ENCODE measurements at places on chromosomes 3 and 15.

- H3K4me1 ChIP-seq, result no peaks in the 10 kb centered on the region
- no peak overlapping the region for H3K27ac ChIP-seq
- no peak overlapping the region for H3K4me3 ChIP-seq
- H3K27me3 ChIP-seq, result peaks cover 21% of the 10 kb centered on the region
- no peaks in the 10 kb centered on the region for H3K36me3 ChIP-seq
Observed at GRCh38 chr3:133023362-133023761, 14.8 kb upstream of the TMEM108 start.

DNA sequence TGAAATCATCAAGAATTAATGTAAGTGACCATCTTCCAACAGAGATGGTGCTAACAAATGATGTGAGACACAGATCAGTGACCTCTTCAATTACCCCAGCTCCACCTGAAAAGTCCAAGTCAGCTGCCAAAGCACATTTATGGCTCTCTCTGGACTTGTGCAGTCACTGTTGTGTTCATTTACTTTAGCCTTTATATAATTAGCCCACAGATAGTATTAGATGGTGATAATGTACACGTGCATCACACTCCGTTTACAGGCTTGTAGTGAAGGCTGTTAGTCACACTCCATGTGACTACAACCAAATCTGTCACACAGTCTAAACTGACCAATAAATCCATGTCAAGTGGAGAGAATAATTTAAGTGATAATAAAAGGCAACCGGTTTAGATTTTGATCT is 331.5 kb upstream of the IL12A start:
- no peaks in the 10 kb centered on the region for H3K27me3 ChIP-seq
- no peak for DNase-seq
- no peak overlapping the region for H3K4me3 ChIP-seq
- H3K27ac ChIP-seq, result no peak overlapping the region
- no peaks in the 10 kb centered on the region for H3K4me1 ChIP-seq

DNA sequence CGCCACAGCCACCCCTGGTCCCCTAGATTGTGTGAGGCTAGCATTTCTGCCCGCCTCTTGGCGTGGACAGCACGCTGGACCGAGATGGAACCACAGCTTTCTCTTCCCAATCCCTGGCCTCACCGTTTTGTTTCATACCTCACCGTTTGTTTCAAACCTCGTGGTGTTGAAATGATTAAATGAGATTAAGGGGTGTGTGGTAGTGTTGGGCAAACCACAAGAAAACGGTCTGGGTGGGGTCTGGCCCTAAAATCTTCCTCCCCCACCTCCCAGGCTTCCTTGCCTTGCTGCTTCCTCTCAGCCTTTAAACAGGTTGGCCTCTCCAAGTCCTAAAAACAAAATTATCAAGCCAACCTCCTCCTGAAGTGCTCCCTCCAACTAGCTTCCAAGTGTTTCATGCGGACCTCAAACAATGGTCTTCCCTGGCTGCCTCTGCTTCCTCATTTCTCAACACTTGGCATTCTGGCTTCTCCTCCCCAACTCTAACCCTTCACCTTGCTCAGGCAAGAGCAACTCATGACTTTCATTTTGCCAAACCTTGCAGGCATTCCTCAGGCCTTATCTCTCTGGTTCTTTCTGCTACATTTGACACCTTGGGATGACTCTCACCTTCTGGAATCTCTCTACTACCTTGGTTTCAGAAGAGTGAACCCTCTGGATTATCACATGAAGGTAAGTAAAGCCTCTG is 1.4 kb upstream of the ATP13A3 start:
- H3K4me1 ChIP-seq, result peaks cover 60% of the 10 kb centered on the region
- H3K27me3 ChIP-seq, result no peaks in the 10 kb centered on the region
- DNase-seq, result no peak
- H3K36me3 ChIP-seq, result peaks cover 3% of the 10 kb centered on the region
- H3K4me3 ChIP-seq, result peak overlapping the region; percentile 96
- peak overlapping the region; percentile 75 for H3K27ac ChIP-seq

- no peaks in the 10 kb centered on the region for H3K4me1 ChIP-seq
- no peak overlapping the region for H3K4me3 ChIP-seq
- H3K27ac ChIP-seq, result no peak overlapping the region
- DNase-seq, result no peak
- H3K36me3 ChIP-seq, result no peaks in the 10 kb centered on the region
Observed at GRCh38 chr3:89300526-89300925, 193.1 kb downstream of the EPHA3 start.

- no peak for DNase-seq
- H3K36me3 ChIP-seq, result peaks cover 10% of the 10 kb centered on the region
- no peak overlapping the region for H3K27ac ChIP-seq
- H3K27me3 ChIP-seq, result no peaks in the 10 kb centered on the region
- no peaks in the 10 kb centered on the region for H3K4me1 ChIP-seq
Observed at GRCh38 chr3:53226841-53227407, 28.9 kb downstream of the TKT start.

DNA sequence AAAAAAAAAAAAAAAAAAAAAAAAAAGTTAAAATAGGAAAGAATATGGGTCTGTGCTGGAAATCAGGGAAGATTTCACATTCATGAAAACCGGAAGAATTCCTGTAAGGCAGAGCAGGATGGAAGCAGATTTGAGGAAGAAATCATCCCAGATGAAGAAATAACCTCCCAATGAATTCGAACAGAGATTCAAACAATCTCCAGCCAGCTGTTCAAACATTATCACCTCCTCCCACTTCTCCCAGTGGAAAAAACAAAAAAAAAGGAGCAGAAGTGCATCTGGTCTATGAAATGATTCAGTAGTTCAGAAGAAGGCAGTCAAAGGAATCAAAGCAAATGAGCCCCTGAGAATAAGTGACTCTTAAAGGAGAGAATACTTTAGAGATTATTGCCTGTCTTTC is 33.1 kb downstream of the CP start:
- no peaks in the 10 kb centered on the region for H3K27me3 ChIP-seq
- no peak overlapping the region for H3K27ac ChIP-seq
- DNase-seq, result no peak
- no peak overlapping the region for H3K4me3 ChIP-seq
- peaks cover 2% of the 10 kb centered on the region for H3K36me3 ChIP-seq

DNA sequence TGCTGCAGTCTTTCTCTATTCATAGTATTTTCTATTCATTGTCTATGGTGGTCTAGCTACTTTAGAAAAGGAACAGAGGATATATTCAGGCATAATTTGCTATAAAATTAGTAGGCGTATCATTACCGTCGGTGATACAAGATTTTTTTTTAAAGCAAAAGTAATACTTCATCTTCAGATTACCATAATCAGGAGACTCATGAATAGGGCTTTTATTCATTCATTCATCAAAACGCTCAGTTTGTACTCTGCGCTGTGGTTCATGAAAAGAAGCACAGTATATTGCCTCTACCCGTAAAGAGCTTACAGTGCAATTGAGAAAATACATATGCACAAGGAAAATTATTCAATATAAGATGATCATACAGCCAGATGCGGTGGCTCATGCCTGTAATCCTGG is 136.7 kb upstream of the CHRM5 start:
- no peak for DNase-seq
- peaks cover 7% of the 10 kb centered on the region for H3K27me3 ChIP-seq
- H3K4me3 ChIP-seq, result no peak overlapping the region
- H3K36me3 ChIP-seq, result no peaks in the 10 kb centered on the region
- H3K4me1 ChIP-seq, result no peaks in the 10 kb centered on the region
- no peak overlapping the region for H3K27ac ChIP-seq

DNA sequence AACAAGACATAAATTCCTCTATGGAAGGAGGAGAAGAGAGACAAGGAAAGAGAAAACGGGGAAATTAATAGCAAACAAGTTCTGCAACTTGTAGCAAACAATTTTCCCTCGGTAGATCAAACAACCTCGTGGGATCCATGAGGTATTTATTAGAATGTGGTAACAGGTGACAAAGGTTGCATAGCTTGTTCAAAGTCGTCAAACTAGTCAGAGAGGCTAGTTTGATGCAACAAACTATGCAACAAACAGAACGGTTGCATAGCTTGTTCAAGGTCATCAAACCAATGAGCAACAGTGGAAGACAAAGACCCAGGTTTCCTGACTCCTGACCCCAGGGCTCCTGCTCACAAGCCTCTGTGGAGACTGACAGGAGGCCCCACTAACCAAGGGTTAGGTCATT is 20.7 kb downstream of the MB21D2 start:
- H3K27me3 ChIP-seq, result no peaks in the 10 kb centered on the region
- H3K27ac ChIP-seq, result no peak overlapping the region
- peaks cover 44% of the 10 kb centered on the region for H3K4me1 ChIP-seq

DNA sequence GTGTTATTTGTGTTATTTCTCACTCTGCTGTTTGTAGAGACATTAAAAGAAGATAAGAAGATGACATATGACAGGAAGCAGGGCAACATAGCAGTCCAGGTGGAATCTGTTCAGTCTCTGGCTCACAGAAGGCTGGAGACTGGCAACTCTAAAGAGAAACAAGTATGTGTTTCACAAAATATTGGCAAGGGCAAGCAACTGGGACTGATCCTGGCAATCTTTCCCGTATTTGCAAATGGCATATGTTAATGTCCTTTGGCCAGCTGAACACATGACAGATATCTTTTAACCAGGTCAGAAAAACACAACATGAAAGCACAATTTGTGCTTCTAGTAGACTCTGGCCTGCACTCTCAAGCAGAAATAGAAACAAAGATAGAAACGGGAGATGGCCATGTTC is 1354.1 kb upstream of the EPHA6 start:
- no peak for DNase-seq
- no peaks in the 10 kb centered on the region for H3K27me3 ChIP-seq

- no peak for DNase-seq
- no peaks in the 10 kb centered on the region for H3K27me3 ChIP-seq
- no peak overlapping the region for H3K27ac ChIP-seq
- H3K36me3 ChIP-seq, result peaks cover 4% of the 10 kb centered on the region
Observed at GRCh38 chr3:40502034-40502433, 3.8 kb upstream of the ZNF620 start.

- peak; percentile 75 for DNase-seq
- peaks cover 21% of the 10 kb centered on the region for H3K36me3 ChIP-seq
- H3K4me1 ChIP-seq, result peaks cover 3% of the 10 kb centered on the region
- H3K4me3 ChIP-seq, result no peak overlapping the region
Observed at GRCh38 chr3:49703443-49703927, 14.1 kb downstream of the RNF123 start.

- no peaks in the 10 kb centered on the region for H3K36me3 ChIP-seq
- no peak overlapping the region for H3K27ac ChIP-seq
- no peaks in the 10 kb centered on the region for H3K27me3 ChIP-seq
- peak; percentile 64 for DNase-seq
- H3K4me1 ChIP-seq, result peaks cover 5% of the 10 kb centered on the region
Observed at GRCh38 chr3:141454906-141455602, 31.8 kb upstream of the RASA2 start.

DNA sequence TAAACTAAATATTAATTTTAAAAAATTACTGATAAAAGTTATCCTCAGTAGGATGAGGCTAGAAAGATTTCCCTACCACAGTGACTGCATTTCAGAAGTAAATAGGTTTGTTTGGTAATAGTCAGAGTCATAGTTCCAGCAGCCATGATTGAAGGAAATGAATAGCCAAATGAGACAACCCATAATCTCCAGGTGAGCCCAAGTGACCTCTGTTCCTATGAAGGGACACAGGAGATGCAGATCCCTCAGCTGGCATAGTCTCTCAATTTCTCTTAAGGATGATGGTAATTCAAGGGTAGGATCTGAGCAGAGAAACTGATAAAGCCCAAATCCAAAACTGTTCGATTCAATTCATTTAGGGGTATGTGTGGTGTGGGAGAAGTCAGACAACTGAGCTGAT is 461.8 kb downstream of the RAP2B start:
- DNase-seq, result no peak
- H3K27ac ChIP-seq, result peak overlapping the region; percentile 66
- H3K4me3 ChIP-seq, result peak overlapping the region; percentile 42
- H3K27me3 ChIP-seq, result no peaks in the 10 kb centered on the region
- H3K4me1 ChIP-seq, result peaks cover 52% of the 10 kb centered on the region

GRCh38 chr3:157913741-157914150 is 192.5 kb downstream of the SHOX2 start:
- no peak overlapping the region for H3K27ac ChIP-seq
- H3K4me3 ChIP-seq, result no peak overlapping the region
- DNase-seq, result no peak
- no peaks in the 10 kb centered on the region for H3K36me3 ChIP-seq

GRCh38 chr3:52259035-52259434 is 13.5 kb downstream of the PPM1M start:
- peaks cover 67% of the 10 kb centered on the region for H3K36me3 ChIP-seq
- H3K4me1 ChIP-seq, result peaks cover 99% of the 10 kb centered on the region
- no peak overlapping the region for H3K4me3 ChIP-seq
- no peak for DNase-seq
- H3K27me3 ChIP-seq, result no peaks in the 10 kb centered on the region

- no peak overlapping the region for H3K27ac ChIP-seq
- H3K27me3 ChIP-seq, result peaks cover 24% of the 10 kb centered on the region
- no peak overlapping the region for H3K4me3 ChIP-seq
- H3K36me3 ChIP-seq, result no peaks in the 10 kb centered on the region
- no peak for DNase-seq
Observed at GRCh38 chr3:128524374-128525299, 31.6 kb upstream of the GATA2 start.

DNA sequence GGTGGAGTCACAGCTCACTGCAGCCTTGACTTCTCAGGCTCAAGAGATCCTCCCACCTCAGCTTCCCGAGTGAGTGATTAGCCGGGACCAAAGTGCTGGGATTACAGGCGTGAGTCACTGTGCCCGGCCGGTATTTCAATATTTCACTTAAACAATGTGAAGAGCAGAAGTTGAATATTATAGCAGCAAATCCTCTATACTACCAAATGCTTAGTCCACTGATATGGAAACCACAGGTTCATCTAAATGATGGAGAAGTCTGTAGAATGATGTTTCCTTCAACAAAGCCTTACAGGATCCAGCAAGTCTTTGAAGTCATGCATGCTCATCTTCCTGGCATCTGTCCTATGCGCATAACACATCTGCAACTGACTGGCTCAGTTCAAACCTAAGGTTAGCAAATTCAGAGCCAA is 20.3 kb upstream of the UACA start:
- no peak for DNase-seq
- H3K27ac ChIP-seq, result no peak overlapping the region
- no peaks in the 10 kb centered on the region for H3K36me3 ChIP-seq
- H3K4me1 ChIP-seq, result no peaks in the 10 kb centered on the region

GRCh38 chr3:99666201-99666600 is 27.8 kb downstream of the COL8A1 start:
- DNase-seq, result no peak
- no peaks in the 10 kb centered on the region for H3K4me1 ChIP-seq
- no peak overlapping the region for H3K4me3 ChIP-seq
- no peaks in the 10 kb centered on the region for H3K36me3 ChIP-seq

DNA sequence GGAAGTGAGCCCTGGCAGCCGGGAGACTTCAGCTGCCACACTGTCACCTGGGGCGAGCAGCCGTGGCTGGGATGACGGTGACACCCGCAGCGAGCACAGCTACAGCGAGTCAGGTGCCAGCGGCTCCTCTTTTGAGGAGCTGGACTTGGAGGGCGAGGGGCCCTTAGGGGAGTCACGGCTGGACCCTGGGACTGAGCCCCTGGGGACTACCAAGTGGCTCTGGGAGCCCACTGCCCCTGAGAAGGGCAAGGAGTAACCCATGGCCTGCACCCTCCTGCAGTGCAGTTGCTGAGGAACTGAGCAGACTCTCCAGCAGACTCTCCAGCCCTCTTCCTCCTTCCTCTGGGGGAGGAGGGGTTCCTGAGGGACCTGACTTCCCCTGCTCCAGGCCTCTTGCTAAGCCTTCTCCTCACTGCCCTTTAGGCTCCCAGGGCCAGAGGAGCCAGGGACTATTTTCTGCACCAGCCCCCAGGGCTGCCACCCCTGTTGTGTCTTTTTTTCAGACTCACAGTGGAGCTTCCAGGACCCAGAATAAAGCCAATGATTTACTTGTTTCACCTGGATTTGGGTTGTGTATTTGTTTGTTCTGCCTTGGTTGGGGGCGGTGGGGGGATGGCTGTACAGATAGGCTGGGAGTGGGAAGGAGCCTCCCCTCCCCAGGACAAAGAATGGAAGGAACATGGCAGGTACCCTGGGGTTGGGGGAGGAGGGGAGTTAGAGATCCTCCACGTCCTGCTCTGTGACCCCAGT is 2.9 kb upstream of the GRM2 start:
- no peaks in the 10 kb centered on the region for H3K27me3 ChIP-seq
- no peaks in the 10 kb centered on the region for H3K36me3 ChIP-seq
- no peak for DNase-seq
- H3K4me3 ChIP-seq, result no peak overlapping the region
